ENCODE measurements at places on chromosomes 3 and 15.

- no peak for DNase-seq
Measured at GRCh38 chr15:89982315-89983055, 18.6 kb upstream of the ZNF710 start.

GRCh38 chr15:41655716-41656115, 4.5 kb upstream of the MGA start:
- no peak for DNase-seq

GRCh38 chr3:157921811-157922210, 184.4 kb downstream of the SHOX2 start:
- no peak for DNase-seq

- DNase-seq = no peak
Measured at GRCh38 chr15:97998307-97999071, 38.0 kb downstream of the ARRDC4 start.

- no peak for DNase-seq
Measured at GRCh38 chr3:45026957-45027356, 854 bp downstream of the CLEC3B start.

GRCh38 chr3:46915297-46915822, 37.8 kb downstream of the PTH1R start:
- no peak for DNase-seq

- DNase-seq = no peak
Measured at GRCh38 chr15:66875588-66876420, 173.8 kb downstream of the SMAD6 start.

DNA sequence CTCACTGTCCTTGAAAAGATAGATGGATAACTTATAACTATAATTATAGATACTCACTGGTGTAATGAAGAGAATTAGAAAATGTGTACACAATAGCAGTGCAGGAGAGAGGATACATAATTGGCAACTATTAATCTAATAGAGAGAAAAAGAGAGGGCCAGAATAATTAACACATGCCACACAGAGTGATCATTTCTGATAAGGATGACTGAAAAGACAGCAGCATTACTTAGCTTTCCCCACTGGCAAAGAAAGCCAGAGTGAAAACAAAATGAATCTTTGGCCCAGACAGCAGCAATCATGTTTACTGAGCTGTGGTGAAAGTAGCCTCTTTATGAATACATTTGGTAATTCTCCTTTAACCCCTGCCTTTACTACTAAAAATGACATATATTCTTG, 493.3 kb upstream of the ROBO1 start:
- DNase-seq = no peak

GRCh38 chr3:141878817-141879216, 2.4 kb downstream of the ATP1B3 start:
- no peak for DNase-seq

DNA sequence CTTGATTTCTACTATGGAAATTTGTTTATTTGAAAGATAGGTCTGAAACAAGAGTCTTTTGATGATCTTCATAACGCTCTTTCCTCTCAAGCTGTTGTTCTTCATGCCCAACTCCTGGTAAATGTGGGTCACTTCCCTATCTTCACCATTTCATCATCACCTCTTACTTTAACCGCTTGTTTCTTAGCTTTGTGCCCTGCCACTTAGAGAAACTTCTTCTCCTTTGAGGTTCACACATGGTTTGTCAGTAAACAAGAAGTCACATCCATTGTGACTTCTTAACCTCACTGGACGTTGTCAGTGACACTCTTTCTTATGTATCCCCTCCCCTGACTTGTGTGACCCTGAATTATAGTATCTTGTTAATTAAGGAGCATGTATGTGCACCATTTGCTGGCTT, 16.9 kb upstream of the P2RY13 start:
- DNase-seq = peak; percentile 53

- peak; percentile 45 for DNase-seq
Measured at GRCh38 chr15:85543741-85544155, 163.3 kb downstream of the AKAP13 start.

GRCh38 chr15:35206060-35206675, 121.1 kb upstream of the NANOGP8 start:
- no peak for DNase-seq

- no peak for DNase-seq
Measured at GRCh38 chr3:128144512-128145187, 8.6 kb upstream of the EEFSEC start.

DNA sequence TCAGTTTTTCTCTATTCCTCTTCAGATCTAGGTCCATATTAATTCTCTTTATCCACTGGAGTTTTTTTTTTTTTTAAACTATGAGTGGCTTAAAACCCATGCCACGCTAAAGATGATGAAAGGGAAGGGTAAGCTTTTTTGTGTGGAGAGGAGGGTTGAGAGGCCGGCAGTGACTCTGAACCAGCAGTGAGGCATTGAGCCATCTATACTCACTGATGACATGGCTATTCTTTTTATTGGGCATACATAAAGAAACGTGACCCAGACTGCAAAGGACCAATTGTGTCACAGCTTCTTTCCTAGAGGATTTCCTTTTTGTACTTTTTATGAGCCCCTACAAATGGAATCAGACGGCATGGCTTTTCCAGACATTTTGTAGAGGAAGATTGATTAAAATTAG, 662.2 kb downstream of the AGBL1 start:
- no peak for DNase-seq

DNA sequence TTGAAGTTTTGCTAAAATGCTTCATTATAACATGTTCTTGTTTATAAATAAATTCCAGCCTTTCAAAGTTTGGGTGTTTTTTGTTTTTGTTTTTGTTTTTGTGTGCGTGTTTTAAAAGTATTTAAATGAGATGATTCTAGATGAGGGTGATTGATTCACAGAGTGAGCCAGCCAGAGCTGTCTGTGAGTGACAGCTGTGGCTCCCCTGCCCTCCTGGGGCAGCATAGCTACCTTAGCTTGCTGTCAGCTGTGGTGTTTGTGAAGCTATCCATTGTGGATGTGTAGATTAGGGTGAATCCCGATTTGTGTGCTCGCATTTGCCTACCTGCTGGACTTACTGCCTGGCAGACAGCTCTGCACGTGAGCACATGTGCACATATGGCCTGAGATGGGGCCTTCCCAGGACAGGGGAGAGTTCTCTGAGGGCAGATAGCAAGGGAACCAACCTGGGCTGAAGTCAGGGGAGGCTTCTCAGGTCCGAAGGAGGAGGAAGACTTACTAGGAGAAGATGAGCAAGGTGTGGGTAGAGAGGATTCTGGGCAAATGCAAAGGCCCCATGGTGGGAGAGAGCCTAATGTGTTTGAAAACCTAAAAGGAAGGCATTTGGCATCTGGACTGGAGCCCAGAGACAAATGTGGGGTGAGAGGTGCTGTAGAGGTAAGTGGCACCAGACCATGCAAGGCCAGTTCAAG, 124.2 kb downstream of the EEFSEC start:
- DNase-seq = no peak

DNA sequence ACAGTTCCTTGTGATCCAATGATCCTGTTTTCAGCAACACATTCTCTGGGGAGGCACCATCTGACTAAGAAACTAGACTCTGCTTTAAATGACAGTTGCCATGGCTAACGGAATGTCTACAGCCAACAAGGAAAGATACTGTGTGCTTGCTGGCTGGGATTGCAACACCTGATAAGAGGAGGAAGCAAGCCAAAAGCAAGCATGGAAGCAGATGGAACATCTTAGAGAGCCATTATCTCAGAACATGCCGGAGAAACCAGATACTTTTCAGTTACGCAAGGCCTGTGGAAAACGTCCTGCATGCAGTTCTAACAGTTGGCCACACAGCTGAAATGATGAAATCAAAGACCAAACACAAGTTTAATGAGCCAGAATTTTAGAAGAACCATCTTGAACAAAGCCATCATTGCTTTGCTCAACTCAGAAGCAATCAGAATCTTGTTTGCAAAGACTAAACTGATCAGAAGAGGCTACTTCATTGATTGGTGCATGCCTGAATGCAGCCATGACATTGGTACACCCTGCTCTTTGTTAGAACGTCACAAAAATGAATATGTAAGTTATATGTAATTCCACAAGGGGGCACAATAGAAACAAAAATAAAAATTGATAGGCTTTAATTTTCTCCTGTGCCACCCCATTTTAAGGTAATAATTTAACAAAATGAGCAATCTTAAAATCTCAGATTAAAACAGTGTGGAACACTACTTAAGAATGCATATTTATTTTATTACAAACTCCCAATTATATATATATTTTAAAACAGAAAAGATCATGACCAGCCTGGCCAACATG, 50.8 kb downstream of the GXYLT2 start:
- DNase-seq = peak; percentile 69

All from Ammon's horn (tissue), 1 donor.